Effector CD8-positive, alpha-beta T cell (primary cell): ENCODE measurements at places on chromosomes 5 and 9.

GRCh38 chr9:118751848-118752223, 617.4 kb downstream of the BRINP1 start:
- no peak for DNase-seq

- no peak for DNase-seq
These were observed 40.6 kb upstream of the IRX4 start for GRCh38 chr5:1923341-1923740.

DNA sequence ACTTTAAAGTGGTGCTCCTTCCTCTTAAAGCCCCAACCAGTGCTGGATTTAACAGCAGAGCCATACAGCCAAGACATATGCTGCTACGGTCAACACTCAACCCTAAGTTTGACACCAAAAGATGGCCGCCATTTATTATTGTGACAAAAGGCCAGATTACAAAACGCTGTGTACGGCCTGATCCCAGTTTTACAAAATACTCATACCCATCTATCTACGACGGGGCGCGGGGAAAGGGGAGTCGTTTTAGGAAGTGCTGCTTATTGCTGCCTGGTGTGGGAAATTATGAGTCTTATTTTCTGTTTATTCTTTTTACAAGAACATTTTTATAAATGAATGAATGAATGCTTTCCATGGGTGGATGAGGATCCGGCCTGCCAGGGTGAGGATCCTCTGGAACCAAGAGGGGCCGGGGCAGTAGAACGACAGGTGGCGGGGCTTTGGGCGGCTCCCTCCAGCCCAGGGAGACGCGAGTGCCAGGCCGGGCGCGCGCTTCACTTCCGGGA, 457 bp upstream of the IDNK start:
- DNase-seq: no peak

DNA sequence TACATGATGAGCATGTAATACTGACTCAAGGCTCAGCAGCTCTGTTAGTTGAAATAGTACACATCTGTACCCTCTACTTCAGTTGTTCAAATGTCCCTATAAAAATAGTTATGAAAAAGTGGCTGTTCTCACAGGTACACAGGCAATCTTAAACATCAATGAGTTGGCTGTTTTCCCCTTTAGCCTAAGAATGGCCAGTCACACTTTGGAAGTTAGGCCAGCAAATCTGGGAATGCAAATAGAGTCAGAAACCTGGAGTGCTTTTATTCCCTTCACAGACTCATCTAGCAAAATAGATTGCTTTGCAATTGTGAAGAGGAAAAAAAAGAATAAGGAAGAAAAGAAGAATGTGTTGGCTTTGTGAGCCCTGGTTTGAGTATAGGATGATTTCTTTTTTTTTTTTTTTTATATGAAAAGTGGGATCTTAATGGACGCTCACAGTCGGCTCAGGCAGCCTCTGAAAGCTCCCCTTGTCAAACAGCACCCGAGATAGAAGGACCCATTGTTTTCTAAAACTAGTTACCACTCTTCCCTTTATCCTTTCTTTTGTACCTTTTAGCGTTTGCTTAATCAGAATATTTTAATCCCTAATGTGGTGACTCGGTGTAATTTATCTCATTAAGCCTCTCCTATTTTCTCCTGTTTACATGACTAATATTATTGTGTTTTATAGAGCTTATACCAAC, 27.9 kb upstream of the TLE1 start:
- no peak for DNase-seq

DNA sequence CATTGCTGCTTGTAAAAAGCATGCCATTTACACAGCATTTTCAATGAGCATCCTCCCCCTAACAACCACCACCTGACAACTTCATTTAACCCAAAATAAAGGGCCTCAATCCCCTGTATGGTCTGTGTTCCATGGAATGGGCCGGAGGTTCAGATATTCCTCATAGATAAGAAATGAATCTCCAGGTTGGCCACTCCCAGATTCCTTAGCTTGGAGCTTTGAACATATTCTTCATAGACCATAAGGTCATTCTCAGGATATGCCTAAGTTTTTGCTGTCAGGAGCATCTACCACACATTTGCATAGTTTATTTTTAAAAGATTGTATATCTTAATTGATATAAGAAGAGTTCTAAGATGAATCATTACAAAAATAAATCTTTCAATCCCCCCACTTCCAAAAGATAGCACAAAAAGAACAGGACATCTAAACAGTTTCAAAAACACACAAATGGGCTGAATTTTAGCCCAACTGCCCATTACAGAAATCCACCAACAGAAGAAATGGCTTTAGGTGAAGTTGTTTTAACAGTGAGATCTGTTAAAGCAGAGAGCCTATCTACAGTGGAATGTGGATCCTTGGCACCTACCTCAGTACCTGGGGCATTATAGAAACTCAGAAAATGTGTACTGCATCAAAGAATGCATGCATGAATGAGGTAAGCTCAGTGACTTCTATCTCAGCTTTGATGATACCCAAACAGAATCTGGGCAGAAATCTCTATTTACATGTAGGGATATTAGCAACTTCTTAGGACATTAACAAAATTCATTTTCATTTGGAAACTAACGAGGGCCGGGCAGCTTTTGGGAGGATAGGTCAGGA, 179.8 kb downstream of the SEC61B start:
- no peak for DNase-seq

GRCh38 chr9:7370988-7371387, 428.6 kb downstream of the DMAC1 start:
- no peak for DNase-seq

GRCh38 chr9:1454616-1455347, 404.6 kb downstream of the DMRT2 start:
- DNase-seq: no peak

DNA sequence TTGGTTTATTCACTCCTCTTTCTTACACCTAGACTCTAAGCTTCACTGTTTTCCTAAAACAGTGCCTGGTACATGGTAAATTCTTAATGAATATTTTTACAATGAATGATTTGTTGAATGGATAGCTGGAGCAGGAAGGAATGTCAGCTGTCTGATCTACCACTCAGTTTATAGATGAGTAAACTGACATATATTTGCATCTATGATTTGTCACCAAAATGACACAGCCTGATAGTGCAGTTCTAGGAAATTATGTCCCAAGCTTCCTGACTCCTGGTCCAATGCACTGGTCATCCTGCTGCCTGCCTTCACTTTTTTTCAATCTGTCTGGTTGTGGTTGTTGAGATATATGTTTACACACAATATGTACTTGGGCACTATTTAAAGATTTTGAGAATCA, 651.7 kb upstream of the WWC1 start:
- DNase-seq: no peak

GRCh38 chr9:91903126-91903911, 46.7 kb downstream of the ROR2 start:
- no peak for DNase-seq
